ENCODE measurements at places on chromosomes 4 and X.

DNA sequence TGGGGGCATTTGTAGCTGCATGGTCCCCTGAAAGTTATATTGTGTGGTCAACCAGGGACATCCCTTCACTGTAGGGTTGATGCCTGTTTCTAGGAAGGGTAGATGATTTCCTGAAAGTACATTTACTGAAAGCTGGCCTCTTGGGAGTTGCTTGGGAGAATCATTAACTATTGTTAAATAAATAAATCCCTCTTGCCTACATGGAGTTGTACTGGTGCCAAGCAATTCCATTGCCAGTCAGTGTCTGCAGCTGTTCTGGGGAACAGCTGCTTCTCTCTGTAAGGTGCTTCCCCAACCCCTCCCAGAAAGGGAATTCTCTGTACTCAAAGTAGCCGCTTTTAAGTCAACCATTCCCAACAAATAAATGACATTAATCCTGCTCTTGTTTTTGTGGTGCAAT is 51.1 kb downstream of the C4orf51 start:
- peak; percentile 66 for DNase-seq

DNA sequence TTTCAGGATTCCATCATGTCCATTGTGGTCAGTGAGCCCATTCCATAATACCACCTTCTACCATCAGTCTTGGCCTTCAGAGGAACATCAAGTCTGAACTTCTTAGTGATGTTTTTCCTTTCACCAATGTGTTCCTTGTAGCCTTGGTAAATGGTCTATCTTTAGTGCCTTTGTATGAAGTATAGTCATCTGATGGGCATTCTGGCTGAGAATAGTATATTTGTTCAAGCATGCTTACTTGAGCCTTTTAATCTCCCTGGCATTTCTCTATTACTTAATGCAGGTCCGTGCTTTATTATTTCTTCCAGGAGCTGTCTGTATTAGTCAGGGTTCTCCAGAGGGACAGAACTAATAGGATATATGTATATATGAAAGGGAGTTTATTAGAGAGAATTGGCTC is 99.7 kb downstream of the TLL1 start:
- DNase-seq, result no peak

DNA sequence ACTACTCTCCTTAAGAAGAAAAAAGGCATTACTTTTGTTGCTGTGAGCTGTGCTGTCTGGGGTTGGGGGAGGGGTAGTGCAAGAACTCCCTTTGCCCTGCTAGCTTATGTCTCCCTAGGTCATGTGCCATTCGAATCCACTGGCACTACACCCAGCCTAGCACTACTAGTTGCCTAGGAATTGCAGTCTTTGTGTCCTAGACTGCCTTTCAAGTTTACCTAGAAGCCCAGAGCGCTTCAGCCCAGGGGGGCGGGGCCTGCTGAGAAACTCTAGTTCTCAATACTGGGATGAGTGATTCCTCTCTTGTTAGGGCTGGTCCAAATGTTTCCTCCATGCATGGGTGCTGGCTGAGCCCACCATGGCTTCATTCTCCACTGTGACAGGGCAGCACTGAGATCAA is 1011.5 kb downstream of the PCDH19 start:
- DNase-seq, result no peak

- DNase-seq, result no peak
Measured at GRCh38 chr4:78432896-78433295, 118.7 kb upstream of the ANXA3 start.

DNA sequence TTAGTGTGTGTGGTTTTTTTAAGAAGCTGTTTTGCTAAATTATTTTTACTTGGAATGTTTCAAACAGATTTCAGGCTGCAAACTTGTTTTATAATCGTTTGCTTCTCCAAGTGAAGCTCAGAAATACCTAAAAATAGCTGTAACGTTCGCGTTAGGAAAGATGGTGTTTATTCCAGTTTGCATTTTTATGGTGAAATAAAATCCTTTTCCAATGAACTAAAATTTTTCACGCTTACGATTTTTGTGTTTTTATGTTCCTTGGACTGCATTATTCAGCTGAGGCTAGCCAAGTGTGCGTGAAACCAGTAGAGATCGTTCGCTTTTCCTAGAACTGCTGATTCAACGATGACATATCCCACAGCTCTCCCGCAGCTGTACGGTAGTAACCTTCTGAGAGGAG is 10.9 kb downstream of the AKAP17A start:
- DNase-seq, result no peak

DNA sequence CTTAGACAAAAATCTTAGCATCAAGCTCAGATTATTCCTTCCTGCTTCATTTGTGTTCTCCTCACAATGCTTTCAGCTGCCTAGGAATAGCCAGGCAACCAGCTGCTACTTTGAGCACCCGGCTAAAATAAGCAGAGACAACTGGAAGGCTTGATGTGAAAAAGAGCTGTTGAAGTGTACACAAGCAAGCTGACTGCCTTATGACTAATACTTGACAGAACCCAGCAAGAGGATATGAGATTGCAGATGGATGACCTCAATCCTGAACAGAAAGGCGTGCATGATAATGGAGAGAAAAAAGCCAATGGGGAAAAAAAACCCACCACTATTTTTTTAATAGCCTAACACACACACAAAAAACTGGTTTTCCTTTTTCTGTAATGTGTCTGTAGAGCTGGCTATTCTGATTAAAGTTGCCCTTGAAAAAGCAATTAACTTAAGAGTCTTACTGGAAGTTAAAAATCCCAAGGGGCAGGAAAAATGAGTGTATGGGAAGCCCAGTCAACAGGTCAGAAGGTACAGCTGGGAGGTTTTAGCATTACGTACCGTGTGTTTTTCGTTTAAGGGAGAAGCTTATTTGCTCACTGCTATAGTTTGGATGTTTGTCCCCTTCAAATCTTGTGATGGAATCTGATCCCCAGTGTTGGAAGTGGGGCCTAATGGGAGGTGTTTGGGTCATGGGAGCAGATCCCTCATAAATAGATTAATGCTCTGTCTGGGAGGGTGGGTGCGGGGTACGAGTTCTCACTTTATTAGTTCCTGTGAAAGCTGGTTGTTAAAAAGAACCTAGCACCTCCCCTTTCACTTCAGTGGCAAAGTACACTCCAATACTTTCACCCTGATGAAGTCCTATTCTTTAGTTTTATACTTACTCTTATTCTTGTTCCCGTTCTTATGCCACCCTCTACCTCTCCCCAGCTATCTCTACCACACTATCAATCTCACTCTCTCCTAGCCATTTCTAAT is 37.1 kb upstream of the HERC6 start:
- no peak for DNase-seq

DNA sequence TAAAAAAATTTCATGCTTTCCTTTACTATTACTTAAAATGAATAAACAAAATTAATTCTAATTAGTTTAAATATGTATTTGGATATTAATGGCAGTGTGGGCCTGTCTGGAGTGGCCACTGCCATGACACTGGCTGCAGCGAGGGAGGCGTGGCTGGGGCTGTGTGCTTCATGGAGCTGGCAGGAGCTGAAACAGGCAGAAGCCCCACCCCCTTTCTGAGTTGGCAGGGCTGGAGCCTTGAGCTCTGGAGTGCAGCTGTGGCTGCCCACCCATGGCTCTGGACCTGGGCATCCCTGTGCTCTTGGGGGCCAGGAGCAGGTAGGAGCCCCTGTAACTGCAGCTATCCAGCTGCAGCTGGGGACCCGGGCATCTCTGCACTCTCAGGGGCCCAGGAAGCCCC is 8.2 kb upstream of the HSD17B11 start:
- DNase-seq, result peak; percentile 8

DNA sequence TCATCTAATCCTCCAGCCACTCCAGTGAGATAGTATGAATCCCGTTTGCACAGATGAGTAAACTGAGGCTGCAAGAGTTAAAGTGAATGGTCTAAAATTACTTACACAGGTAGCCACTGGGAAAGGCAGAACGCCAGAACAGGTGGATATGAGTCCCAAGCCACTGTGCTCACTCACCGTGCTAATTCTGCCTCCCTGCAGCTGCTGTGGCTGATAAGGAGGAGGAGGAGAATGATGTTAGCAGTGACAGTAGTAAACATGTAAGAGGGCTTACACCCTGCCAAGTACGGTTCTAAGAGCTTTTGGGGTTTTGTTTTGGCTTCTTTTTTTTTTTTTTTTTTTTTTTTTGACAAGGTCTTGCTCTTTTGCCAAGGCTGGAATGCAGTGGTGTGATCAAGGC is 90.5 kb upstream of the PRPS2 start:
- no peak for DNase-seq

DNA sequence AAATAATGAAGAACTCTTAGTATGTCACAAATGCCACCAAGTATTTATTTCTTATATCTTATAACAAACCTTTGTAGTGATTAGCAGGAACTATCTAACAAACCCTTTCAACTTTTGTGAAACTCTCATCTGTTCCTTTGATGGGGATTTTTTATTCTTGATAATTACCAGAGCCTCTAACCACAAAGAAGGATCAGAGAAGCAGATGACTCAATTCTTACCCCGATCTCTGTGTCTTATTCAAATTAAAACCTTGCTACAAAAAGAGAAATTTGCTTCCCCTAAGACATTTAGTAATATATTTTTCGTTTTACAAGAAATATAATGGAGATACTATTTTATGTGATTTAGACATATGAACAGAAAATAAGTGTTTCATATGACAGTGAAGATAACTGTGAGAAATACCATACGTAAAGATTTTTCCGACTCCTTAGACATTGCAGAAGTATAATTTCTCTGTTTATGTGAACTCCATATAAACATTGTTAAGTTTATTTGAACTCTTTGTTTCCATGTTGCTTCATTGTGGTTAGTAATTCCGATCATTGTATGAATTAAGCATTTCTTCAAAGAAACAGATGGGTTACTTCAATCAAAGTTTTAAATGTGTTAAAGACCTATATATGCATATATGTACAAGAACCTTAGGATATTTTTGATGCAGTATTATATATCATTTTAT is 205.4 kb downstream of the CFAP299 start:
- no peak for DNase-seq

GRCh38 chr4:125039550-125039949 is 275.2 kb upstream of the FAT4 start:
- no peak for DNase-seq

Measured in NCI-H446 (cell line).